ENCODE measurements at places on chromosomes 7 and 10.

GRCh38 chr7:51459809-51460208 lies 143.2 kb upstream of the COBL start:
- no peak for DNase-seq

- DNase-seq, result no peak
Observed at GRCh38 chr7:45387837-45388236, 186.3 kb upstream of the ADCY1 start.

- no peak for DNase-seq
Observed at GRCh38 chr10:103127241-103127640, 65.8 kb downstream of the NT5C2 start.

DNA sequence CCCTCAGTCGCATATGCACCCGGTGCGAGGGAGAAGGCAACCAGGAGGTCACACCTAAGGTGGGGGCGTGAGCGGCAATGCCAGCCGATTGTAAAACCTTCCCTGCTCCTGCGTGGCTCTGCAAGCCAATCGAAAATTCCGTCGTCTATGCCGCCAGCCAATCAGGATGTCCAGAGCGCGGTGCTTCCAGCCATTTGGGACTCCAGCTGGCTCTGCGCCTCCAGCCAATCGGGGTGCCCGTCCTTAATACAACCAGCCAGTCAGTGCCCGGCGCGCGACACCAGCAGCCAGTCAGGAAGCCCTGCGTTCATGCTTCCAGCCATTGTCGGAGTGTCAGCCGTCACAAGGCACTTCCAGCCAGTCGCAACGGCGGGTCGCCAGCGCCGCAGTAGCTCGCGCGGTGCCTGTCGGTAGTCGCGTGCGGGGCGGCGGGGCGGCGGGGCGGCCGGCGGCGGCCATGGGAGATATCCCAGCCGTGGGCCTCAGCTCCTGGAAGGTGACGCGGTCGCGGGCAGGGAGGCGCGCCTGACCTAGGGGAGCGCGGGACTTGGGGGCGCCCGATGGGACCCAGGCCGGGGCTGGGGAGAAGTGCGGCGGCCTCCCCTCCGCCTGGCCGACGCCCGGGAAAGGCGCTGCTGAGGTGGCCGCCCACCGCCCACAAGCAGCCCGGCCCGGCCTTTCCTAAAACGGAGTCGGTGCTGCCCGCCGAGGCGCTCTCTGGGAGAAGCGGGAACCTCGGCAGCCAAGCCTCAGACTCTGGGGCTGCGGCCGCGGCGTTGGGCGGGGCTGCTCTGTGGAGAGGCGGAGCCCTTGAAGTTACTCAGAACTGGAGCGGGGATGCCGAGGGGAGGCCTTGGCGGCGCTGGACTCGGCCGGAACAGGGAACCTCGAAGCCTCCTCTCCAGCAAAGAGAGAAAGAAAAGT lies at the start of gene AKR1E2:
Gene AKR1E2, plus strand, starts transcription at position 340 of the 924 bp plus-strand sequence. Its CDS starts 118 bp downstream, at position 458.
- DNase-seq, result peak; percentile 85

GRCh38 chr7:99562114-99562784 lies 3.8 kb downstream of the ZNF655 start:
- DNase-seq, result no peak

DNA sequence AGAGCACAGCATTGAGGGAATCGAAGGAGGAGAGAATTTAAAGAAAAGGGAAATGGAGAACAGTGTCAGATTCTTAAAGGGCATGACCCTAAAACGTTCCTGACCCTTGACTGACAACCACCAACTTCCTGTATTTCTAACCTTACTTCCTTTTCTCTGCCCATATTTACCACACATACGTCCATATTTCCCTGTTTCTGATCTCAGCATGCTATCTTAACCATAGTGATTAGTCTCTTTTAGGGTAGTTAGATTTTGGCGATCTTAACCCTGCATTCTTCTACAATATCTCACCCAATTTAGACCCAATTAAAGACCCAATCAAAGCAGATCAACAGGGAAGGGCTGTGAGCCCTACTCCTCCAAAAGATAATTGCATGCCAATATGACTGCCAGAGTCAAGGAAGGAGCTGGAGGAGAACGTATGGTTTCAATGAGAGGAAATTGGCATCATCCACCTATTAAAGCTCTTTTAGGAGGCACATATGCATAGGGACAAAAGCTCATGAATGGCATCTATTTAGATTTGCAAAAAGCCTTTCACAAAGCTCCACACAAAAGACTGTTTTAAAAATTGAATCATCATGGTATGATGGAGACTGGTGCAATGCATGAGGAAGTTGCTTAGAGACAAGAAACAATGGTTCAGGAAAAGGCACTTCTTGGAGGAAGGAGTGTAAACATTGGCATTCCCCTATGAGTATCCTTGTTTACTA lies 49.0 kb upstream of the ARHGAP12 start:
- DNase-seq, result no peak

- DNase-seq, result no peak
Observed at GRCh38 chr10:124734311-124735166, 9.6 kb downstream of the FAM53B start.

DNA sequence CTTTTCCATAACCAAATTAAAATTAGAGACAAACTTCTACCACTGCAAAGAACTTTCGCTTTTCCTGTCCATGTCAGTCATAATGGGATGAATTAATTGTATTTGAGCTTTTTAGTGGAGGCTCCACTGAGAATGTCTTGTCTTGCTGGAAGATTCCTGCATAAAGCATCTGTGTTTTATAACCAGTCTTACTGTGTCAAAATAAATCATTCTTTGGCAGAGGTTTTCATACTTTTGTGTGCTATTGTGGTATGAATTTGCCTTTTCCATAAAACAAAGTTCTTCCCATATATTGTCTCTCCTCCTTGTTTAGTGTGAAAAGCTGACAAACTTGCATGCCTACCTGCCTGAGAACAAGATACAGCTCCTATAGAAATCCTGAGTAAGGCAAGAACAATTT lies 124.8 kb upstream of the CCDC6 start:
- no peak for DNase-seq

DNA sequence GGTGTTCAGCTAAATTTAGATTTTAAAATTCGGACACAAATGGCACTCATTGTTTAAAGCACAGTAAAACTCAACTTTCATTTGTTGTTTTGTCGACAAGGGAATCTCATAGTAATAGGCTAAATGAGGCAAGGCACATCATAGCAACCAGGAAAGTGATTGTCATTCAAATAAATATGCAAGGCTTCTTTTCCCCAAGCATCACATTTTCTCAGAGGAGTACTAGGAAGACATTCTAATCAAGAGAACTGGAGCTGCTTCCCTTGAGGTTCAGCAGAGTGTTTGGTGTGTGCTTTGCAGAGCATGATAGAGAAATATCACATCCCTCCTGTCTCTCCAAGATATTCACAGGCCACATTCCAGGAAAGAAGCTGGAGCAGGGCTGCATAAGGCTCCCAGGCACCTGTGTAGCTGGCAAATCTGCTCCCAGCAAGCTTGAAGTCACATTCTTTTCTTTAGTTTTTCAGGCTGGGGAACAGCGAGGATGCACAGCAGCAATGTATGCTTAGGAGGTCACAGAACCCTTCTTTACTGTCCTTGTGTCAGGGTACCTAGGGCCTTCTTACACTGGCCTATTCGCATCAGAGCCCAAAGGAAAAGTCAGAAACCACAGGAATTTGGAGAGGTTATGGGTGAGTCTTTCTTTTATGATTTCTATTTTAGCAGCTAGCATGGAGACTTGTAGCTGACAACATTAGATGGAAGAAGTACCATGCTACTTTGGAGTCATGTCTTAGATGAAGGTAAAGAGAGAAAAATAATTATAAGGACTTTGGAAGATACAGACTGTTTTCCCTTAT lies 95.9 kb upstream of the HDAC9 start:
- no peak for DNase-seq

All from stimulated activated CD4-positive, alpha-beta T cell treated with anti-CD3 and anti-CD28 coated beads, Interleukin-4, amount 100 ng/mL, for 1 hour (primary cell).